ENCODE measurements at places on chromosomes 11 and 22. TPM values are rescaled to one million over a fixed set of nuclear protein-coding genes. Genes with fewer than 3 reads are reported as not detected.

The OR56A1 gene
- 0.05 TPM for total RNA-seq

The ANO1 gene
- total RNA-seq = not detected

GRCh38 chr11:46618837-46619236 is 1.5 kb downstream of the ATG13 start:
- DNase-seq = no peak

DNA sequence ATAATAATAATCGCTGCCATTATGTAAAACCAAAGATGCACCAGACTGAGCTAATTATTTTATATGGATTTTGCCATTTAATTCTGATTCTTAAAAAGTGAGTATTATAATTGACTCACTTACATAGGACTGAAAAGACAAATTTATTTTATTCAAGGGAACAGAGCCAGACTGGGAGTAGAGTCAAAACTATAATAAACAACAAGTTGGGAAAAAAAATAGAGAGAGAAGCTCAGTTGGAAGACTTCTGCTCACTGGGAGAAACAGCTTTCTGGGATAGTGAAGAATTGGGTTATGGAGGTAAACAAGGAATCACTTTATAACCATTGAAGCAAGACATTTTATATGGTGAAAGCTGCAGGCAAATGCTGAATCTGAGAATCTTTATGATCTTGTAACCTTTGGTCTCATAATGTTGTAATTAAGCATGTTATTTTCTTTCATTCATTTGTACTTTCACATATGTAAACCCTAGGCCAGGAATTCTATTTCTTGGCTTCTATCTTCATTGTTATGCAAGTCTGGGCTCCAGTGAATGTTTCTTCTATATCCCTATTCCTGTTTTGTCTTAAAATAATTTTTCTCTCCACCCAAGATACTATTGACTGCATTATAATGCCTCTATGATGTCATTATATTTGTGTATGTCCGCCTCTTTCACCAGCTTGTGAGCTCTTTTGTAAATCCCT is 725.3 kb upstream of the CCDC179 start:
- DNase-seq = no peak

GRCh38 chr22:36267896-36268485 is 15.1 kb downstream of the APOL1 start:
- DNase-seq = no peak

DNA sequence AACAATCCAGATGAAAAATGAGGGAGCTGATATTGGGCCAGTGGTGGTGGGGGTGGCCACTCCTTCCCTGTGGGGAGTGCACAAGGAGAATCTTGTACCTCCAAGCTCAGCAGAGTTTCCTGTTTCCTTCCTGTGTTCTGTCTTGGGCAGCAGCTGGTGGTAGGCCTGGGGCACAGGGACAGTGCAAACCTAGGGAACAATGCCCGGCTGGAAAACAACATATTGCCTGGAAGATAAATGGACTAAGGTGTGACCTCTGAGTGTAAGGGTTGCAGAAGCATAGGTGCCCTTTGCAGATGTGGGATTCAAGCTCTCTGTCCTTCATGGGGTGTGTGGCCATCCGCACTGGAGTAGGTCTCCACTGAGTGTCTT is 5.8 kb upstream of the JAM3 start:
- DNase-seq = no peak

- DNase-seq = no peak
Measured at GRCh38 chr22:36930041-36930935, 16.9 kb downstream of the CSF2RB start.
